BJ (cell line): ENCODE measurements at places on chromosomes 5 and 9.

GRCh38 chr5:115069087-115069968, 100.4 kb downstream of the TRIM36 start:
- no peak for DNase-seq

DNA sequence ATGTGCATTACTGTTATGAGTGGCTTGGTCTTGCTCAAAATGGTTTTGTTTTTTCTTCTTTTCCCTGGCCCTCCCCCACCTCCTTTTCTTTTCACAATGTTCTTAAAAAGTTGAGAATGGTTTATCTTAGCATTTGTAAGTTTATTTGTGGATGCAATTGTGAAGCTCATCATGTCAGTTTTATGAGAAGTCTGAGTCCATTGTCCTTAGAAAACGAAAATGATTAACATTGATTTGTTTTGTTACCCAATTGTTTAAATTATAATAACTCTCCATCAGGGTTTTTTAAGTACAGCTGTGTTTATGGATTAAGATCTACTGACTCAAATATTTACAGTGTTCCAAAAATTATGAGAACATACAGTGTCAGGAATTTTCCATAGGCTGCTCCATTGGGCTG, 511.3 kb upstream of the PAPPA start:
- DNase-seq = no peak

GRCh38 chr5:79990205-79990597, 861 bp downstream of the MTX3 start:
- DNase-seq = no peak

DNA sequence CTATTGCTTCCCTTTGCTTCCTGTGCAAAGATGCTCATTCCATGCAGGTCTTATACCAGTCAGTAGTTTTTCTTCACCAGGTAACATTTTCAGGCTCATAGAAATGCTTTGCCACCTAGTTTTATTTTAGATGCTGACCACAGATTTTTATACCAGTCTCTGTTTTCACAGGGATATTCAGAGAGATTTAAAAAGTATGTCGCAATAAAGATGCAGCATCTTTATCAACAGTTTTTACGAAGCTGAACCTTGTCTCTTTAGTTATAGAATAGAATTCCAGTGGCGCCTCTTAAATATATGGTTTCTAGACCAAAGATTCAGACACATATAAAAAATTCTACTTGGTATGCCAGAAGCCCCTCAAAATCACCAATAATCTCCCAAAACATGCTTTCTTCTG, 155.7 kb upstream of the PCSK5 start:
- no peak for DNase-seq

DNA sequence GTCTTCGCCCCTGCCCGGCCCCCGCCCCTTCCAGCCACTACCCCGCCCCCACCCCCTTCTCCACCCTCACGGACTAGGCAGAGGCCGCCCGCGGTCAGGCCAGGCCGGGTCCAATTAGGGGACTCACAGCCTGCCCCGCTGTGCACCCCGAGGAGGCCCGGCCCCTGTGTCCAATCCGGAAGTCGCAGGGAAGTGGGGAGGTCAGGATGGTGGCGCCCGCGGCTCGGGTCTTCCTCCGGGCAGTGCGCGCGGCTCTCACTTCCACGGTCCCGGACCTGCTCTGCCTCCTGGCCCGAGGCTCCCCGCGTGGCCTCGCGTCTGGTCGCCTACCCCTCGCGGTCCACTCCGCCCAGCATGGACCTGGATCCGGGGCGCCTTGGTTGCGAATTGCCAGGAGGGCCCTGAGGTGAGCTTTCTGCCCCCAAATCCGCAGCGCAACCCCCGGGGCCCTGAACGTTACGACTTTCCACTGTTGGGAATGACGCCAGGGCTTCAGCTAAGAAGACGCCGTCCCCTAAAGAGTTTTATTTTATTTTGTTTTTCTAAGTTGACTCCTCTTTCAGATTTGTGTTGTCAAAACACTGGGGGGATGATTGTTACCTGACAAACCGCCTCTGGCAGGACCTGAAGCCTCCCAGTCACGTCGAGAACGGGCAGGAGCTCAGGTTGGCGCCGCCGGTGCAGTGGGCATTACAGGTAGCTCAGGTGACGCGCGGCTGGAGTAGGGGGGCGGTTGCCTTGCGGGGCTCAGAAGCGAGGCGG, 763 bp upstream of the IRX2 start:
- DNase-seq = no peak

GRCh38 chr9:131799177-131799823, 59.4 kb upstream of the RAPGEF1 start:
- DNase-seq = no peak

- DNase-seq = peak; percentile 96
These were observed 203.3 kb upstream of the CDH9 start for GRCh38 chr5:27241564-27242257.

- no peak for DNase-seq
These were observed 133.8 kb upstream of the SLC24A2 start for GRCh38 chr9:19922476-19923118.

DNA sequence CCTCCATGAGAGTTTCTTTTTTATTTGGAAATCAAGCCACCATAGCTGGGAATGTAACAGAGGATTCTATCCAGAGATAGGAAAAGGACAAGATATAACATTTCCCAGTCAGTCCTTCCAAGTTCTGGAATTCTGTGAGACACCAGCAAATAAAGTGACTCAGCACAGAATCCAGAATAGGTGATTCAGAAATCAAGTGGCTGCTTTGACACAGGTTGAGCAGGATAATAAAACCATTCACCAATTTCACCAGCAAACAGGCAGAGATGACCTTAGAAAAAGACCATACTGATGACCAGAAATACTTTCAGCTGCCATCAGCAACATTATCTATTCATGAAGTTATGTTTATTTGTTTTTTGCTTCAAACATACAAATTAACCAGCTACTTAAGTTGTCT, 491.5 kb upstream of the TUSC1 start:
- no peak for DNase-seq

DNA sequence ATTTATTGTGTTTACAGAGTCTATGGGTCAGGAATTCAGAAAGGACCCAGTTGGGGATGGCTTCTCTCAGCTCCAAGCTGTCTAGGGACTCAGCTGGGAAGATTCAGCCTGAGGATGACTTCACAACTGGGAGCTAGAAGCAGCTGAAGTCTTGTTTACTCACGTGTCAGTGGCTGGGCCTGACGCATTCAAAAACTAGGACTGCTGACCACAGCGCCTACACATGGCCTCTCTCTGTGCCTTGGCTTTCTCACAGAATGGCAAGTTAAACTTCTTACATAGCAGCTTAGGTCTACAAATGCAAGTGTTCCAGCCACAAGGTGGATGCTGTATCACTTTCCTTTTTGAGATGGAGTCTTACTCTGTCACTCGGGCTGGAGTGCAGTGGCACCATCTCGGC, 16.3 kb upstream of the PPP2CA start:
- peak; percentile 58 for DNase-seq

- DNase-seq = peak; percentile 70
These were observed 456.9 kb downstream of the BNC2 start for GRCh38 chr9:16413509-16414016.

- no peak for DNase-seq
These were observed 97.9 kb downstream of the CDH6 start for GRCh38 chr5:31291323-31291854.

- peak; percentile 26 for DNase-seq
These were observed 39.9 kb upstream of the SMIM15 start for GRCh38 chr5:61202213-61202612.

DNA sequence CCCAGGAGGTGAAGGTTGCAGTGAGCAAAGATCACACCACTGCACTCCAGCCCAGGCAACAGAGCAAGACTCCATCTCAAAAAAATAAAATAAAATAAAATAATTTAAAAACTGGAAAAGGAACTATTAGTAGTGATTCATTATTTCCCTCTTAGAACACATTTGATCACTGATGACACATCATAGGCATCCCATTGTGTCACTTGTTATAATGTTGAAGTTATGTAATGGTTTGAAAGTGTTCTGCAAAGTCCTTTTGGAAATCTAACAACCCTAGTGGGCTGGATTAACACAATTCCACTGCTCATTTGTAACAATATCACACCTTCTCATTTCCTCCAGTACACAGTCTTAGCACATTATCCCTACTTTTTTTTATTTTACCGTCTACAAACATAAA, 81.8 kb upstream of the LMNB1 start:
- DNase-seq = no peak
